ENCODE measurements at places on chromosomes 4 and X. TPM values are rescaled to one million over a fixed set of nuclear protein-coding genes. Genes with fewer than 3 reads are reported as not detected.

The RHOXF1 gene
- total RNA-seq, result not detected

The NPY2R gene
- not detected for total RNA-seq

The AR gene
- 0.25 TPM for total RNA-seq

DNA sequence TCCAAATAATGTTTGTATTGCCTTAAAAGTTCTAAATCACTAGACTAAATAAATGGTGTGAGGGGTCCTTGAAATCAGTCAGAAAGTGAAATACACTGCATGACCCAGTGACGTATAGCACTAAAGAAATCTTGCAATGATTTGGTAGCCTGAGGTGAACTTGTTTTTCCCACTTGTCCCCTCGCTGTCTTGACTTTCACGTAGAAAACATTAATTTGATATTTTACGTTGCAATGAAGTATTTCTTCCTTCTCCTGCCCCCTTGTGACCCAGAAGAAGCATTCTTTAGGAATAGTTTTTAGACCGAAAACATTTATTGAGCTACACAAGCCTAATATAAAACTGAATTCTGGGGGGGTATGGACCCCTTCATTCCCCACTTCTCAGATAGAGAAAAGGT is 3.7 kb downstream of the KLB start:
- no peak for DNase-seq

The KCTD8 gene
- not detected for total RNA-seq

DNA sequence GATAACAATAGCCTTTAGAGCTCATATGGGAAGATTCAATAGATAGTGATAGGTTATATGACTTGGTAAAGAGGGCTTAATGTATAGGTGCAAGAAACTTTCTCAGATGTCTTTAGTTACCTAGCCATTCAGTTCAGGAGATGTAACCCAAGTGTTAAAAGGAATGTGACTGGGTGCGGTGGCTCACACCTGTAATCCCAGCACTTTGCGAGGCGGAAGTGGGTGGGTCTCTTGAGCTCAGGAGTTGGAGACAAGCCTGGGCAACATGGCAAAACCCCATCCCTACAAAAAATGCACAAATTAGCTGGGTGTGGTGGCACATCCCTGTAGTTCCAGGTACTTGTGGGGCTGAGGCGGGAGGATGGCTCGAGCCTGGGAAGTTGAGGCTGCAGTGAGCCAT is 7.9 kb downstream of the TET2 start:
- DNase-seq, result no peak

DNA sequence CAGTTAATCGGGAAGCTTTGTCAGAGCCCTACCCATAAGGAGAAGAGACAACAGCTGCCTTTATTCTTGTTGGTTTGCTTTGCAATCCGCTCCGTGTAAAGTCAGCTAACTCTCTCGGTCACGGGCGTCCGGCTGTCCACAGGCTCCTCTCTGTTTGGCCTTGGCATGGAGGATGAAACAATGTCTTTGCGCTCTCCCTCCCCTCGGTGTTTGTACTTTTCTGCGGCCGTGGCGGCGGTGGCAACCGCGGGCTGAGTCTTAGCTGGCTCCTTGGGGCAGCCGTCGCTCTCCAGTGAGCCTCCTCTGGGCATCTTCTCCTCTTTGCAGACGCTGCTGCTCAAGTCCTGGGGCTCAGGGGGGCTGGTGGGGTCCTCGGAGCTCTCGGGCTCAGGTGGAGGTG is 10.6 kb upstream of the IRAK1 start:
- DNase-seq, result no peak

The SLC34A2 gene
- total RNA-seq, result not detected

- no peak for DNase-seq
These were observed 17.9 kb downstream of the ASMTL start for GRCh38 chrX:1434871-1435240.

DNA sequence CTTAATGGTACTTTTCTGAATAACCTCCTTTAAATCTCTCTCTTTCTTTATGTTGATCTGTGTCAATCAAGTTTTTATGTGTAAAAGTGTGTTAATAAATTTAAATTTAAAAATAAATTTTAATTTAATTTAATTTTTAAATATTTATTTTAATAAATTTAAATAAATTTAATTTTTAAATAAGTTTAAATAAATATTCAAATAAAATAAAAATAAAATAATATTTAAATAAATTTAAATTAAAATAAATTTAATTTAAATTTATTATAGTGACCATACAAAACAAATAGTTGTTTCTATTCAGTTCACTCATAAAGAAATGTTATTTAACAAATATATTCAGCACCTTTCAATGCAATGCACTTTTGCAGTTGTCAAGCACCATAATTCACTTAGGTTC is 146.9 kb downstream of the GRID2 start:
- DNase-seq, result no peak

GRCh38 chr4:59729321-59729720 is 1470.8 kb upstream of the ADGRL3 start:
- DNase-seq, result no peak

DNA sequence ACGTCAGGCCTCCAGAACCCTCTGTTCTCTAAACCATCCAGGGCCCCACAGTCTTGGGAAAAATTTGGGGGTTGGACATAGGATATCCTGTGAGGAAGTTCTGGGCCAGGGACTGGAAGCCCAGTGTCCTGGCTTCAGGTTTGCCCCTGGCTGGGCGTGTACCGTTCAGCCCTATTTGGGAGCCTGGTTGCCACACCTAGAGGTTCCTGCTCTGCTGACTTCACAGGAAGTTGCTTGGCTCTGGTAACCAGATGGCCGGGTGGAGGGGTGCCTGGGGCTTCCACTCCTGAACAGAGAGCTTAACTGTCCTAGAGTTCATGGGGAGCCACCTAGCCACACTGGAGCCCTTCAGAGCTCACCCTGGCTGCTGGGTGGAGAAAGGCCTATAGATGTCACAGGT is 1.1 kb downstream of the TAFAZZIN start:
- no peak for DNase-seq

The SSX2 gene
- not detected for total RNA-seq

The ANOS1 gene
- total RNA-seq, result not detected

DNA sequence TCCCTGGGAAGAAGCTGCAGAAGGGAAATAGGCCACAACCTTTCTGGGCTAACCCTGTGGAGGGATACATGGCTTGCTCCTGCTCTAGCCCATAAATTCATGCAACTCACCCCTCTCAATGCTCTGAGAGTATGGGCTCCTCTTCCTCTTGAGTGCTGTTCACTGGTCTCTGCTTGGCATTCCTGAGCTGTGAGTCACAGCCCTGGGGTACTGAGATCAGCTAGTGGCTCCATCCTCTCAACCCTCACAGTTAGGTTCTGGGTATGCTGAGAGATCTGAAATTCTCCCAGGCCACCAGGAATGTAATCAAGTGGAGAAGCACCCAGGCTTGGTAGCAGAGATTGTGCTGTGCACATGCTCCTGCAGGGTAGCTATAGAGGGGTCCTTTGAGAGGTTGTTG is 60.6 kb upstream of the SPANXN2 start:
- DNase-seq, result no peak

DNA sequence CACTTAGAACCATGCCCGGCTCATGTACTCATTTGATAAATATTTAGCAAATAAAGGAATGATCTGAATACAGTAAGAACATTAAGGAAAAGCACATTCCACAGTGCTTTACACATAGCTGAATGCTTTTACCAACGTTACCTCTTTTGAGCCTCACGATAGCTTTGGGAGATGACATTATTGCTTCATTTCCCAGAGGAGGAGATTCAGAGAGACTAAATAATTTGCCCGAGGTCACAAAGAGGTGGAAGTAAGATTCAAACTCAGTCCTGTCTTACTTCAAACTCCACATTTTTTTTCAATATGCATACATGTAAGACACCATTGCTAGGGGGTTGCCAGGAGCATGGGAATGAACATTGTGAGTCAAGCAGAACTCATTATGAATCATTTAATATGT is 538.5 kb downstream of the BCOR start:
- no peak for DNase-seq

GRCh38 chr4:38226170-38226569 is 266.0 kb downstream of the PTTG2 start:
- no peak for DNase-seq

DNA sequence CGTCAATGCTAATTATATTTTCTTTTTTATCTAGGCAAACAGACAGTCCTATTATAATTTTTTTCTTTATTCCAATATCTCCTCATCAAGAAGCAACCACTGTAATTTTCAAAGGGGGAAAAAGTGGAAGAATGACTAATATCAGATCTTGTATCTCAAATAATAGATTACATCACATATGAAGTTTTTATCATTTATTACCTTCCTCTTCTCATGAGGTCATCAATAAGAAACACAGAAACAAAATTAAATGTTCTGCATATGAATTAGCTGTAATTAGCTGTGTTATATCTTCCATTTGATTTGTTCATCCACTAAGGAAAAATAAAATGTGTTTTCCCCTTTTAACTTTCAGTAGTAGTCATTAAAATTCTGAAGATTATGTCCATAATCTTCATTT is 14.3 kb downstream of the PRSS12 start:
- no peak for DNase-seq

GRCh38 chr4:173187732-173188131 is 19.1 kb downstream of the GALNT7 start:
- DNase-seq, result no peak

Data from activated T-helper 2 cell treated with anti-CD3 and anti-CD28 coated beads, Interferon-gamma antibody, Interleukin-2, Interleukin-4, amounts not matched to agents 10 μg/mL and 5 μg/mL and 100 μg/mL, durations not matched to agents 14 hours and 24 hours and 36 hours (primary cell).